ENCODE measurements at places on chromosomes 5 and 9.

DNA sequence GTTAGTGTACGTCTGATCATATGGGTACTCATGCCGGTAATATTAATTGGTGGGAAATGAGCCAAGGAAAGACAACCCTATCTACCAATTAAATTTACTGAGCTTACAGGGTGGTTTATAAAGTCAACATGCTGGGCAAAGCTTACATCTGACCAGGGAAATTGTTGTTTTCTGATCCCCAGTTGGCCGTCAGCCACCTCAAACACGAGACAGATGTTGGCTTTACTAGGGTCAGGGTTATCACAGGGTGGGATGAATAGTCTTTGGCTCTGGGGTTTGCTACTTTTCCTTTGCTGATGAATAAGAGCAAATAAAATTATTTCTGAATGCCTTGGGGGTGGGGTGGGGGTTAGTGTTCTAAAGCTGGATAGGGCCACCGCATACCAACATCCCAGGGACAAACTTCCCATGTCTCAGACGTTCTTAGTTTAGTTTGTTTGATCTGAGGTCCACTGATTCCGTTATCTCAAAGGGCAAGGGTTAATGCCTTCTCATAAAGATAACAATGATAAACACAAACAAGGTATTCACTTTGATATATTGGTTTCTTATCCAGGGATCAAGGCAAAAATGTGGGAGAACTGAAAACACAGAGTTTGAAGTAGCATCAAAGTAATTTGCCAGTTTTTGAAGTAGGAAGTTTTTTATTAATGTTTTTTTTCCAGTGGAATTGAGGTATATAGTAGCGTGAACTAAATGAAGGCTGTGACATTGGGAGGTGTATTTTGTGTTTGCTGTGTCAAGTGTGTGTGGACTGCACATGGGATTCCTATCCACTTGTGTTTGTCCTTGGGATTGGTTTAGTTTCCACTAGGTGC is 109.1 kb upstream of the RPS23 start:
- no peak for DNase-seq

GRCh38 chr5:40276426-40277102 is 403.2 kb upstream of the PTGER4 start:
- no peak for DNase-seq

GRCh38 chr5:149664083-149664482 is 66.0 kb upstream of the PPARGC1B start:
- DNase-seq = no peak

DNA sequence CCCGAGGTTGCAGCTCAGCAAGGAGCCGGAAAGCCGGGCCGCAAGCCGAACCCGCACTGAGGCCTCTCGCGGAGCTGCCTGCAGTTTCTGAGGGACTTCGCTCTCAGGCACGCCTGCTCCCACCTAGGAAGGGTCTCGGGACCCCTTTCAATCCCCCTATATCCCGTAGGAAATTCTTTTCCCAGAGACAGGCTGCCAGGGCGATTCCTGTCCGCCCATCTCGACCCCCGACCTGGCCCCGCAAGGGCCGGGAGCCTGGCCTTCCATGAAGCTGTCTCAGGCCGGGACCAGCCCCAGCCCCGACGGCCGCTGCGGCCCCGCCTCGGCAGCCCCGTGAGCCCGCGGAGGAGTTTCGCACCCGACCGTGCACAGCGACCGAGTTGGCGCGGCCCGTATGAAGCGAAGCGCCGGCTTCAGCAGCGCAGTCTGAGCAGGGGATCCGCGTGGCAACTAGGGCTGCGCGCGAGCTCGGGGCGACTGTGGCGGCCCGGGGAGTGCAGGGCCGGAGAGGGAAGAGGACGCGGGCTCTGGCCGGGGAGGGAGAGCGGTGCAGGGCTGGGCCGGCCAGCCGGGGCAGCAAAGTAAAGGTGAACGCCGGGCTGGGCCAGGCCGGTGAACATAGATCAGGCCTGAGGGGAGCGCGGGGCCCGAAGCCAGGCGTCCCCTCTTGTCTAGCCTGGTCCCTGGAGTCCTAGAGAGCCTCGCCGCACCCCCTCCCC is 977 bp upstream of the PRDM12 start:
- no peak for DNase-seq

DNA sequence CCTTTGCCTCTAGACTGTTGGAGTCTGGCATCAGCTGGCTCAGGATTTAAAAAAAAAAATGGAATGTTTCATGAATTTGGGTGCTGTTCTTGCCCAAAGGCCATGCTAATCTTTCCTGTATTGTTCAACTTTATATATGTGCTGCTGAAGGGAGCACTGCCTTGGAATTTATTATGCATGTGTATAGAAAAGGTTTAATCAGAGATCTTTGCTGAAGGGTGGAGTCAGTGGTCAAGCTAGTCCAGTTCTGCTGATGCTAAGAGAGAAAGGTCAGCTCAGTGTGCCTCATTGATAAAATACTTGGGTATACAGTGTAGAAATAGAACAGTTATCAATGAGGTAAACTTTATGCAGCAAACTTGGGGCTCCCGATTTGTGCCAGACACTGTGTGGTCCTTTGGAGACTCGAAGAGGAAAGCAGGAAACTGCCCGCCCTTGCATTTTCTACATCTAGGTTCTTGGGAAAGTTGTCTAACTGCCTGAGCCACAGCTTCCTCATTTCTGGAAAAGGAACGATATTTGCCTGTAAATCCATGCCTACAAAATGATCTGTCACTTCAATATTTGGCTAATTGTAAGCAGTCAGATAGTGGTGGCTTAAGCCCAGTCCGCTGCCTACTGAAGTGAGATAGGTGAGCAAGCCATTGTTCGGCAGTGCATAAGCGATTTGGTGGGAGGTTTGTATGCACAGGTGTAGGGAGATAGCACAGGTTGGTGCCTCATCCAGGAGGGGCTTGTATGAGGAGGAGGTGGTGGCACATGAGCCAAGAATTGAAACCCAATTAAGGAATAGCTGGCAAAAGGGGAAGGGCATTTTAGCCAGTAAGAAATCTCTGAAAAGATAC is 29.2 kb upstream of the GTF2H2C start:
- DNase-seq = no peak

- DNase-seq = no peak
Measured at GRCh38 chr5:1564182-1564748, 40.5 kb upstream of the LPCAT1 start.

GRCh38 chr9:37745970-37746369 is 7.6 kb upstream of the TRMT10B start:
- no peak for DNase-seq

DNA sequence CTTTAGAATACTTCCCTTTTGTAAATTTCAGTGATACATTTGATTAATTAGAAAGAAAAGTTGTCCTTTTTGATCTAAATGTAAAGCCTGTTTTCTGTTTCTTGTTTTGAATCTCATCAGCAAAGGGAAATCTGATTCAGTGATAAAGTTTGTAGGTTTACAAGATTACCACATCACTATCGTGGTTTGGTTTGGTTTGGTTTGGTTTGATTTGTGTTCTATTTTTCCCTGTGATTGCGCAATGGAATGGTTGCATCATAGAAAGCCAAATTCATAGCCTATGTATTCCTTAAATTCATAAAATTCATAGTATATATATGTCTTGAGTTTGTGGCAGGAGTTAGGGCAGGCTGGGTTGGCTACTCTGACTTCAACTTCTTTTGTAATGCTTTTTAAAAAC is 15.2 kb downstream of the SRFBP1 start:
- no peak for DNase-seq

- DNase-seq = no peak
Measured at GRCh38 chr5:16675806-16676205, 59.0 kb upstream of the RETREG1 start.

DNA sequence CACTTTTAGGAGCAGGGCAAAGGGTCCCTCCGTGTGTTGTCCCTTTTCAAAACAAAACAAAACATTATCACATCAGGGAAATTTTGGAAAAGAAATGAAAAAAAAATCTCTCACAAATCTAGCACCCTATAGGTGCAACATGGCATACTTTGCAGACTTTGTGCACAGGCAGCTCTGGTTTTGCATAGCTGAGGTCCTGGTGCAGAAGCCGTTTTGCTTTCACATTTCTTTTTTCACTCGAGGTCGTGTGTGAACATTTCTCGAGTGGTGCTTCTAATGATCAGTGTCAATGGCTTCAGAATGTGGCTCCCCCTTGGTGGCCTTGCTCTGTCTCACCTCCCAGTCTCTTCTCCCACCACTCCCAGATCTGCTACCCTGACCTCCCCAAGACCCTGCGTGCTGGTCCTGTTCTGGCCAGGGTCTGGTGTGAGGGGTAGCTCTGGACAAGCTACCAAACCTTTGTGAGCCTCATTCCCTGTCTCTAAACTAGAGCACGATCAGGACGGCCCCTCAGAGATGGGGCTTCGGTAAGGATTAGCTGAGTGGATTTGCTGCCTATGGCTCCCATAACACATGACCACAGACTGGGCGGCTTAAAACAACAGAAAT is 258.0 kb downstream of the NSG2 start:
- no peak for DNase-seq

- no peak for DNase-seq
Measured at GRCh38 chr5:997001-997474, 11.6 kb upstream of the NKD2 start.

DNA sequence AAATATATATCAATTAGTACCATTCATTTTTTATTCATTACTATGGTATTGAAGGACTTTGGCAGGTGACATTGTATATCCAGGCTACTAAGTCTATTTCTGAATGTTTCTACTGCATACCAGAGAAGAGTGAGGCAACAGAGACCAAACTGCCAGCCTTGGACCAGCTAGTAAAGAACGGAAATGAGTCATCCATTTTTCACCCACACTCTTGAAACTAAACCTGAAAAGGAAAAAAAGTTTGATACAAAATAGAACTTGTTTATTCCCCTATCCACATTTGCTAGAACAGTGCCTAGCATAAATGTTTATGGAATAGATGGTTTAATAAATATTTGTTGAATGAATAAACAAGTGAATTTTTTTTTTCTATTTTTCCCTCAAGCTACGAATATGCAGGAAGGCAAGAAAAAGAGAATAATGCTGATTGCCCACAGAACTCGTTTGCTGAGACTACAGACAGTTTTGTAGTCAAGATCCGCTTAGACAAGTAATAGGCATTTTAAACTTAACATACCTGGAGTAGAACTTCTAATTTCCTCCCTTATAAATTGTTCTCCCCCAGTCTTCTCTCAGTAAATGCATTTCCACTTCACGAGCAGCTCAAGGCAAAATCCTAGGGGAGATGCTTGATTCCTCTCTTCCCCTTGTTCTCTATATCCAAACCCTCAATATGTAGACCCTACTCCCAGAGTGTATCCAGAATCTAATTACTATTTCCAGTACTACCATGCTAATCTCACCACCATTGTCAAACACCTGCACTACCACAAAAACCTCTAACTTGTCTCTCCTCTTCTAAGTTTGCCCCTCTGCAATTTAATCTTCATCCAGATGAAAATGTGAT is 146.2 kb upstream of the RASA1 start:
- peak; percentile 48 for DNase-seq

GRCh38 chr5:74578356-74579044 is 62.0 kb downstream of the ENC1 start:
- DNase-seq = no peak

- DNase-seq = no peak
Measured at GRCh38 chr9:90799271-90799852, 2.3 kb upstream of the SYK start.

DNA sequence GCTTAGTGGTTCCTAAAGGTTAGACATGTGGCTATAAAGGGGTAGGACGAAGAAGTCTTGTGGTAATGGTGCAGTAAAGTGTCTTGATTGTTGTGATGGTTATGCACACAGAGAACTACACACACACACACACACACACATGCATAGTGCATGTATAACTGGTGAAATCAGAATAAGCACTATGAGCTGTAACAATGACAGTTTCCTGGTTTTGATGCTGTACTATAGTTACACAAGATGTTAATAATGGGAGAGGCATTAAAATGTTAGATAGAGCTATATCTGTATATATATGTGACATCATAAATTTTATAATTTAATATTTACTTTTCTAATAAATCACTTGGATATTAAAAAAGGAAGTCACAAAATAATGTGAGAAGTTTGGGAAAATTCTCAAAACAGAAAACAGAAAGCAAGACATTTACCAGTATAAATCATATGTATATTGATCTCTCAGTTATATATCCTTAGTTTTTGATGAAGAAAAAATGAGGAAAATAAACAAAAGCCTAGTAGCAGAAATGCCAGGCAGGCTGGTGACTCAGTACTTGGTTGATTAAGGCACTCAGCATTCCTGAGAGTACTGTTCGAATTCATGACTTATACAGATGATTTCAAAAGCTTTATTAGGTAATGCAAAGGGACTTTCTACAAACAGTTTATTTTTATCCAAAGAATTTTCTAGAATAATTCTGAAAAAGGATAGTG is 350.5 kb upstream of the DAB2 start:
- DNase-seq = no peak
